ENCODE measurements at places on chromosomes 1 and 21.

DNA sequence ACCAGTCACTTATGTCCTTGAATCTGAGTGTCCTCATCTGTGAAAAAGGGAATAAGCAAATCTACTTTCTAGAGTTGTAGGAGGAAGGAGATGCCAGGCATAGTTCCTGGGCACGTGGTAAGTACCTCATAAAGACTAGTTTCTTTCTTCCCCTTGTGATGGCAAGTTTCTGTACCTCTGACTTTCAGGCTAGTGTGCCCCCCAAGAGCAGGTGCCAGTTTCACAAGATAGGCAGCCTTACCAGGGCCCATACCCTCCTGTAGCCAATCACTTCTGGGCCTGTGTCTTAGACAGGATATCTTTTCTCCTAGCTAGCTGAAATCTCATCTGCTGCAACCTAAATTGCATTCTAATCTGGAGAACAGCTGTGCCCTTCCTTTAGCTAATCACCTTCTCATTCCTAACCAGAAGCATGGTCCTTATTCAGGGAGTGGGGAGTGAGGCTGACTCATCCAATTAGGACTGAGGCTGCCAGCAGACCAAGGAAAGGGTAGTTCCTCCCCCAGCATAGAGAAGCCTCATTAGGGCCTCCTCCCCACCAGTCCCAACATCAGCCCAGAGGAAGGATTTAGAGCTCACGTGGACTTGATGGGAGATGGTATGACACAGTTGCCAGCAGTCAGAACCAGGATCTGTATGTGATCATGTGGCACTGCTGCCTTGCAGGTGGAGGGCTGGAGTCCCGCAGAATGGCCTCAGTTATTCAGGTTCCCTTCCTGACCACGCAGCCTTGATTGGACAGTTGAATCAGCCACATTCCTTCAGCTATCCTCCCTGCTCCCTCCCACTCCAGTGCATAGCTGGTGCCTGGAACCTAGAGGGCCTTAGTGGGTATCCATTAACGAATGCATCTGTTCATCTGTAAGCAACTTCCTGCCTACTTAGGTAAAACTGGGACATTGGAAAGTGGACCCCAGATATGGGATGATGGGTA, 7.9 kb downstream of the KLHDC8A start:
- no peak for DNase-seq

- no peak for DNase-seq
Observed at GRCh38 chr1:234916840-234917239, 211.8 kb downstream of the TOMM20 start.

- no peak for DNase-seq
Observed at GRCh38 chr1:55654171-55654570, 439.0 kb upstream of the USP24 start.

- DNase-seq = no peak
Observed at GRCh38 chr1:17958704-17959103, 148.9 kb upstream of the IGSF21 start.

GRCh38 chr1:204017032-204017431, 55.9 kb upstream of the SOX13 start:
- DNase-seq = no peak

GRCh38 chr1:219422811-219423598, 189.9 kb downstream of the ZC3H11B start:
- no peak for DNase-seq

- DNase-seq = no peak
Observed at GRCh38 chr1:116907351-116907750, 2.4 kb upstream of the PTGFRN start.

- DNase-seq = no peak
Observed at GRCh38 chr1:232179896-232180778, 449.8 kb downstream of the SIPA1L2 start.

- no peak for DNase-seq
Observed at GRCh38 chr1:219372916-219373615, 199.4 kb downstream of the LYPLAL1 start.

DNA sequence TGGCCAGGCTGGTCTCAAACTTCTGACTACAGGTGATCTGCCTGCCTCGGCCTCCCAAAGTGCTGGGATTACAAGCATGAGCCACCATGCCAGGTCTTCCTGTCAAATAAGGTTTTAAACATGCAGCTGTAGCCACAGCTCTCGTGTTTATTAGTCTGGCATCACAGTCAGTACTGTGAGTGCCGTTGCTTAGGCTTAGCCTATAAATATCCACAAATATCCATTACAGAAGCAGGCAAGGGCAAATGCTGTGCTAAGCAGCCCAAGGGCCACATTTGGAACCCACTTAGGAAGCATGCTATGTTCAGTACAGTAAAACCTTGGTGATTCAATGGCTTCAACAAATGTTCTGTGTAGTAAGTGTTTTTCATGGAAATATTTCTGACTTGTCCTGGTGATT, 75.9 kb downstream of the KIF1B start:
- no peak for DNase-seq

DNA sequence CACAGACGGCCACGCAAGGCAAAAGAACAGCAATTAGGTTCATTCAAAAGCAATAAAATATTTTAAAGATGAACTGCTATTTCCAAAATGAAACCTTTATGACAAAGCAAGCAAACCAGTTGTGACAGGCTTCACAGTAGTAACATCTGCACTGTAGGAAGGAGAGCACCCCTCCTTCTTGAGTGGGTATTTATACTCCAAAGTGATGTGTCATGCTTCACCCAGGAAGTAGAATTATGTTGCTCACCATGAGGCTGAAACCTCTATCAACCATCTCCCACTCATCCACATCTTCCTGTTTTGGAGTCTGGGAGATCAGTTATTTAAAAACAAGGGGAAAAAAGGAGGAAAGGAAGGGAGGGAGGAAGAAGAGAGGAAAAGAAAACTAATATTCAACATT, 885 bp downstream of the OR2T10 start:
- no peak for DNase-seq

Measured in activated CD8-positive, alpha-beta memory T cell treated with anti-CD3 and anti-CD28 coated beads for 4 hours (primary cell).